ENCODE measurements at places on chromosomes 6 and 20.
A peak's percentile ranks its signal among the peaks of the same experiment; 100 is the strongest.

DNA sequence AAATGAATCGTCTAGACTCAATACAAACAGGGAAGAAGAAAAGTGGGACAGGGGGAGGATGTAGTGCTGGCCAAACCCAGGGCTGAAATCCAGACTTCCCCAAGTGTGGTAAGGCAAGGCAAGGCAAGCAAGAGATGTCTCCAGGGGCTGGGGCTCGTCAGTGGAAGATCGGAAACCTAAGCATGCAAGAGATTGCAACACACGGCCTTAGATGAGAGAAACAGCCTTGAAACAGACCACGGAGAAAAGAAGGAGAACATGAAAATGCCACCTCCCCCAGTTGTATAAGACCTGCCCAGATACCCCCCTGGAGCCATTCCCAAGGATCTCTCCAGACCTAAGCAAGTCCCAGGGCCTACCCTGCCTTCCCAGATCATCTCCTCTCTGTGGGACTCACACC, 20.0 kb downstream of the VEGFA start:
- no peak for DNase-seq

- DNase-seq = no peak
Observed at GRCh38 chr20:19265646-19266374, 53.4 kb downstream of the SLC24A3 start.

GRCh38 chr20:57076152-57076652, 190.2 kb downstream of the BMP7 start:
- DNase-seq = no peak

- DNase-seq = peak; percentile 29
Observed at GRCh38 chr20:58744836-58745235, 52.2 kb downstream of the NPEPL1 start.

- no peak for DNase-seq
Observed at GRCh38 chr6:20879121-20879520, 344.9 kb downstream of the CDKAL1 start.

- peak; percentile 98 for DNase-seq
Observed at GRCh38 chr20:37178839-37179682, at the start of the genes MROH8 and RPN2. MROH8 (minus strand) TSS chr20:37179548. RPN2 (plus strand) TSS chr20:37179330; CDS start chr20:37179357, 27 bp downstream.

DNA sequence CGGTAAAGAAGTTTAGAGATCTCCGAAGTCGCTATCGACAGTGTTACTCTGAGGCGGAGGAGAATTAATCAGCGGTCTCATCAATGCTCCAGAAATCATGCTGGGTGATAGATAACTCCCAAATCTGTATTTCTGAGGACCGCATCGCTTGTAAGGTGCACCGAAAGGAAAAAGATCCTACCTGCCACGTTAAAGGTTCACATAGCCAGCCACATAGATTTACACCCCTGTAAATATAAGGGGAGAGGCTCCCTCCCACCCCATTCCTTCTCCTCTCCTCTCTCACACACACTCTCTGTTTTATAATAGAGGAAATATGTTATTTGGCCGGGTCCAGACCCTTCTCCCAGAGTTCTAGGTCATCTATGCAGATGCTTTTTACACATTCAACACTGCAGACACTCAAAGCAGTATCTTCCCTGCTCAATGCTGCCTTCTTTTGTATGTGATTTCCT, 620 bp upstream of the DEK start:
- DNase-seq = no peak

DNA sequence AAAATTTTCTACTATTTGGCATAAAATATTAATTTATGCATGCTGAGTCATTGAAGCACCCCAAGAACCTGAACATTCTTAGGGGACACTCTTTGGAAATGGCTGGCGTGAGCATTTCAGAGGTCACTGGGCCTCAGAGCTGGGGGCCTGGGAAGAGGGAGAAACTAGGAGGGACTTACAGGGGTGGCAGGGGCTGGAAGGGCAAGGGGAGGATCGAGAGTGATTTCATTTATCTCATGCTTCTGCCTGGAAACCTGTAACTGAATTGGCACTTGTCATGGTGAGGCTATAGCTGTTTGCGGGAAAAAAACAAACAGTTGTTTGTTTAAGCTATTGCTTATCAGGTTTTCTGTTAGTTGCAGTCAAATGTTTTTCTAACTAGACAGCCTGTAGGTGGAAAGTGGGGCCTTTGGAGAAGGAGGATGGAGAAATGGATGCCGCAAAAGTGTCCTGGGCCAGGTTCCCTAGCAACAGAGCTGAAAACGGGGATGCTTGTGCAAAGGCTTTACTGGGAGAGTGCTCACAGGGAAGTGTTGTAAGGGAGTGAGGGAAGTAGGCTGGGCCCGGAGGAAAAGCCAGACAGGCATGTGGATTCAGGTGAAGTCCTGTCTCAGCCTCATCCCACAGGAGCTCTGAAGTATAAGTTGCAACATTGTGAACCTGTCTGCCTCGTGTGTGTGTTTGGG, 36.4 kb upstream of the KAT14 start:
- DNase-seq = no peak

DNA sequence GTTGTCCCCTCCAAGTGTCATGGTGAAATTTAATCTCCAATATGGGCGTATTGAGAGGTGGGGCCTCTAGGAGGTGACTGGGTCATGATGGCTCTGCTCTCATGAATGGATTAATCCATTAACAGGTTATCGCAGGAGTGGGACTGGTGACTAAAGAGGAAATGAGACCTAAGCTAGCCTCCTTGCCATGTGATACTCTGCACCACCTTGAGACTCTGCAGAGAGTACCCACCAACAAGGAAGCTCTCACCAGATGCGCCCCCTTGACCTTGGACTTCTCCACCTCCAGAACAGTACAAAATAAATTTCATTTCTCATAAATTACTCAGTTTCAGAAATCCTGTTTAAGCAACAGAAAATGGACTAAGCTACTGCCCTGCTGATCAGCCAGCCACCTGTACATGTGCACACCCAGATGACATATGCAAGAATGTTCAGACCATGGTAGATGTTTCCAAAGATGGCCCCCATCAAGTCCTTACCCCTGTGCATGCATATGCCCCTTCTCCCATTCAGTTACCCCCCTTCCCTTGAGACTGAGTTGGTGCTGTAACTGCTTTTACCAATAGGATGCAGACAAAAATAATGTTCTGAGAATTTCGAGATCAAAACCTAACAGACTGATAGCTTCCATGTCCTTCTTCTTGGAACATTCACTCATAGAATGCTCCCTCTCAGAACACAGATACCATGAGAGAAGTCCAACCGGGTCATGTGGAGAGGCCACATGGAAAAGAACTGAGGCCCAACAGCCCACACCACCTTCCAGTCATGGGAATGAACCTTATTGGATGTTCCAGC, 28.4 kb downstream of the MAP3K5 start:
- DNase-seq = no peak

DNA sequence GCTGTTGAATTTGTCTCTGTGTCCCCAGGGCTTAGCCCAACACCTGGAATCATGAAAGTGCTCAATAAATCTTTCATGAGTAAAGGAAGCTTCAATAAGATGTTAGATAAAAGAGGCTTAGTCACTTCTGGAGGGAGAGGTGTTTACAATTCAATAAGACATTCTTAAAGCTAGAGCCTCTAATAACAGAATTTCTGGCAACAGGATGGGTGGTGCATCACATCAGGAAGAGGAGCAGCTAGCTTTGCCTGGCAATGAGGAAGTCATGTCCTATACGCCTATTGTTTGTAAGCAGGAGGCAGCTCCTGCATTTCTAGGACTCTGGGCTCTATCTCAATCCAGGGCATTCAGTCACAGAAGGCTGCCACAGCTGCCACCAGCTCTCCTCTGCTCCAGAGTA, 638.5 kb downstream of the EPM2A start:
- DNase-seq = no peak

GRCh38 chr6:81735756-81736380, 16.6 kb downstream of the TENT5A start:
- DNase-seq = no peak

DNA sequence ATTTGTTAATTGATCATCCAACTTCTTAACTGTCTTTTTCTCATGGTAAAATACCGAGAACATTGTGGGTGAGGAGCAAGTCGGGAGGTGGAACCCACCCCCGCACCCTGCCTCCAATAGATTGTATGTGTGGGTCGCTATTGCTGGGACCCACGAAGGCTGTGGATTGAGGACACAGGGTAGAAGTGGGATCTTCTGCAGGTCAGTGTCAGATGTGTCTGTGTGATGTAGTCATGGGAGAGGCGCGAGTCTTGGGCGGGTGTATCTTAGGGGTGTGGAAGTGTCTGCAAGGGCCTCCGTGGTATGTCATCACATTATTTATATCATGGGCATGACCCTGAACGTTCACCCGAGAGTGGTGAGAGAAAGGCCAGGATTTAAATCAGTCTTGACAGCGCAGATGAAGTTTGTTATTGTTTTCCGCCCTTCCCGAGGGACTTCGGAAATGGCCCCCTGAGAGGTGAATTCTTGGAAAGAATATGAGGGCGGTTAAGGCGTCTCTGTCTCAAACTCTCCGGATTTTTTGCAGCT, 472 bp upstream of the PAQR8 start:
- no peak for DNase-seq

- no peak for DNase-seq
Observed at GRCh38 chr6:90500458-90500857, 86.4 kb downstream of the MAP3K7 start.

GRCh38 chr20:3227506-3227905, 11.5 kb downstream of the SLC4A11 start:
- DNase-seq = no peak

DNA sequence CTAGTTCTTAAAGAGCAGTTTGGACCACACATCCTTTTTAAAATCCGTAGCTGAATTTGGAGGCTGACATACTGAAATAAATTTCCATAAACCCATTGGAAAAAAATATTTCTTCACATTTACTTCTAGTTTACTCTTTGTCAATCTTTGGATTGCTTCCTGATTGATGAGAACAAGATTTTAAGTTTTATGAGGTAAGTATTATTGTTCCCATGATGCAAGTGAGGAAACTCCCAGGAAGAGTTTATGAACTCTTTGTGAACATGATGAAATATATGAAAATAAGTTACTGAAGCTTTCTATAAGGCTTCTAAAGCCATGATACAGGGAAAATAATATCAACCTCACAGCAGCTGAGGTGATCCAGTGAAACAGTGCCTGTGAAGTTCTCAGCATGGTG, 320.0 kb downstream of the GJA1 start:
- no peak for DNase-seq

GRCh38 chr6:34310817-34311216, 62.0 kb upstream of the SMIM29 start:
- no peak for DNase-seq

- no peak for DNase-seq
Observed at GRCh38 chr6:166453651-166454050, 70.9 kb upstream of the MPC1 start.

Data from renal pelvis (tissue), 12 donors.